ENCODE measurements at places on chromosomes 12 and 14.
A peak's percentile ranks its signal among the peaks of the same experiment; 100 is the strongest.

DNA sequence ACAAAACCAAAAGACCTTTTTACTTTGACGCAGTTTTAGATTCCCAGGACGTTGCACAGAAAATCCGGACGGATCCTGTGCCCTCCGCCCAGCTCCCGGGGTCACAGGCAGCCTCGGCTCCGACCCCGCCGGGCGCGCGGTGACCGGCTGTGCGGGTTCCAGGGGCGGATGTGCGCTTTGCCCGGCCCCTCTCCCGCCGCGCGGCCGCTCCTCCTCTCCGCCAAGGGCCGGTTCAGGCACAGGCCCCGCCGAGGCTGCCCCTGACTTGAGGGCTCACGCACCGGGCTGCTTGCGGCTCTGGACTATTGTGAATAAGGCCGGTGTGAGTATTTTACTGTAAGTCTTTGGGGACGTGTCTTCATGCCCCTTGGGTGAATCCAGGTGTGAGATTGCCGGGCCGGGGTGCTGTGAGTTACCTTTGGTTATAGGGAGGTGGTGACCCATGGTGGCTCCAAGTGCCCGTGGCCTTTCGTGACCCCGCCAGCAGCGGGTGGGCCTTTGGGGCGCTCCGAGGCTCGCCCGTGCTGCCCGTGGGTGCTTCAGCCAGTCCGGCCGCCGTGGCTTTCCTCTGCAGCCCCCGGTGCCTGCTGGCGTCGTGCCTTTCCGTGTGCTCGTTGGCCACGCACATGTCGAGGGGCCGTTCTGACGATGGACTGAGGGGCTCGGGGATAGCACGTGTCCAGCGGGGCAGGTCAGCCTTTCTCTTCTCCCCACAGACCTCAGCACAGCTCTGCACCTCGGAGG, 45.9 kb downstream of the NOC4L start:
- no peak for DNase-seq

- DNase-seq: peak; percentile 58
These were observed 41.6 kb downstream of the CHST11 start for GRCh38 chr12:104498211-104498801.

- no peak for DNase-seq
These were observed 13.0 kb upstream of the DIABLO start for GRCh38 chr12:122238861-122239260.

- no peak for DNase-seq
These were observed 73.3 kb downstream of the NCOR2 start for GRCh38 chr12:124493809-124494750.

- no peak for DNase-seq
These were observed 199.7 kb downstream of the EPS8 start for GRCh38 chr12:15589328-15590032.

DNA sequence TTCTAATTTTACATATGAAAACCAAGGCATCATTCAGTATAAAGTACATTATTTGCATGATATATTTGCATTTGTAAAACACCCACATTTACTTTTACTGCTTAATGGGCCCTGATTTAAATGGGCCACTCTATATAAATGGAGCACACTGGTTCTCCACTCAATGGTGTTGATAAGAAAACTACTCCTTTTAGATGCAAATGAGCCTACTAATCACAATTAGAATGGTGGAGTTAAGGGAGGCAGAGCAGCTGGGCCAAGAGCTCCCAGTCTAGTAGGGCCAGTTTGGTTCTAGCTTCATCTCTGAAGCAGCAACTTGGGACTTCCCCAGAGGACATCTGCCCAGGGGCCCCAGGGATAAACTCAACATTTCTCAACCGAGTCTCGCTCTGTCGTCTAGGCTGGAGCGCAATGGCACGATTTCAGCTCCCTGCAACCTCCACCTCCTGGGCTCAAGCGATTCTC, 120.7 kb downstream of the FOXN3 start:
- no peak for DNase-seq

Data from SK-N-DZ (cell line).